ENCODE measurements at places on chromosomes 12 and 14. TPM values are rescaled to one million over a fixed set of nuclear protein-coding genes. Genes with fewer than 3 reads are reported as not detected.
A peak's percentile ranks its signal among the peaks of the same experiment; 100 is the strongest.

ULK1 gene
- total RNA-seq = 4.9 TPM

MYF5 gene
- total RNA-seq = not detected

ENTPD5 gene
- 13.4 TPM for total RNA-seq

NPAS3 gene
- total RNA-seq = 0.25 TPM

TEAD4 gene
- total RNA-seq = 22.5 TPM

CATSPERB gene
- total RNA-seq = not detected

- no peaks in the 10 kb centered on the region for H3K27me3 ChIP-seq
- H3K36me3 ChIP-seq = no peaks in the 10 kb centered on the region
- H3K4me3 ChIP-seq = no peak overlapping the region
- DNase-seq = no peak
- H3K27ac ChIP-seq = no peak overlapping the region
Observed at GRCh38 chr14:91228112-91229004, 16.1 kb downstream of the GPR68 start.

DNA sequence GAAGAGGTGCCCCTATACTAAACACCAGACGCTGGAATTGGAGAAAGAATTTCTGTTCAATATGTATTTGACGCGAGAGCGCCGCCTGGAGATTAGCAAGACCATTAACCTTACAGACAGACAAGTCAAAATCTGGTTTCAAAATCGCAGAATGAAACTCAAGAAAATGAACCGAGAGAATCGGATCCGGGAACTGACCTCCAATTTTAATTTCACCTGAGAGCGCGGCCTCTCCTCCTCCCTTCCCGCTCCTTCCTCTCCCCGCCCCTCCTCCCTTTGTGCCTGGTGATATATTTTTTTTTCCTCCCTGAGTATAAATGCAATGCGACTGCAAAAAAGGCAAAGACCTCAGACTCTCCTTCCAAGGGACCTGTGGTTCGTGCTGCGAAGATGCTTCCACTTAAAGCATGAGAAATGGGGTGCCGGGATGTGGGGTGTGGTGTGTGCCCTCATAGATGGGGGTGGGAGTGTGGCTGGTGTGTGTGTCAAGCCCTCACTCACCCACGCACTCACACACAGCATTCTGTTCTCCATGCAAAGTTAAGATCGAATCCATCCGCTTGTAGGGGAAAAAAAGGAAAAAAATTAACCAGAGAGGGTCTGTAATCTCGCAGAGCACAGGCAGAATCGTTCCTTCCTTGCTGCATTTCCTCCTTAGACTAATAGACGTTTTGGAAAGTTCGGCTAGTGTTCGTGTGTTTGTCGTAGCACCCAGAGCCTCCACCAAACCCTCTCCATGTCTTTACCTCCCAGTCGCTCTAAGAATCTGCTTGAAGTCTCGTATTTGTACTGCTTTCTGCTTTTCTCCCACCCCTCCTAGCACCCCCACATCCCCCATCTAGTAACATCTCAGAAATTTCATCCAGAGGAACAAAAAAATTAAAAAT, 4.5 kb downstream of the HOXC10 start:
- H3K36me3 ChIP-seq = no peaks in the 10 kb centered on the region
- H3K27ac ChIP-seq = no peak overlapping the region
- peaks cover 100% of the 10 kb centered on the region for H3K27me3 ChIP-seq
- DNase-seq = peak; percentile 71

GRCh38 chr12:5268424-5269210, 163.3 kb upstream of the NTF3 start:
- no peak for DNase-seq
- H3K27me3 ChIP-seq = no peaks in the 10 kb centered on the region
- no peak overlapping the region for H3K4me3 ChIP-seq
- H3K27ac ChIP-seq = no peak overlapping the region
- peaks cover 18% of the 10 kb centered on the region for H3K4me1 ChIP-seq

DNA sequence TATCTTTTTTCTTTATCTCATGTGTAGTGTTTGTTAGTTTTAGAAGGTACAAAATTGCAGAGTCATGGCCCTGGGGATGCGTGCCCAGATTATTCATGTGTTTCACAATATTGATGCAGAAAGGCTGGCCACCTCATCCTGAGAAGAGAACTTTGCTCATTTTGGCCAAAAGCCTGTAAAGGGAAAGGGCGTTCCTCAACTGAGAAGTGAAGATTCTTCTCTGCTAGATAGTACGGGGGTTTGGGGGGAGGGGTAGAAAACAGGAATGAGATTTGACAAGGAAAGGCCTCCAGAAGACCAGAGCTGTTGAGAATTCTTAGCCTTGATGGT, 1.7 kb downstream of the MGST1 start:
- no peaks in the 10 kb centered on the region for H3K27me3 ChIP-seq
- H3K4me1 ChIP-seq = peaks cover 57% of the 10 kb centered on the region
- peaks cover 3% of the 10 kb centered on the region for H3K36me3 ChIP-seq
- peak; percentile 6 for DNase-seq
- peak overlapping the region; percentile 77 for H3K4me3 ChIP-seq

DNA sequence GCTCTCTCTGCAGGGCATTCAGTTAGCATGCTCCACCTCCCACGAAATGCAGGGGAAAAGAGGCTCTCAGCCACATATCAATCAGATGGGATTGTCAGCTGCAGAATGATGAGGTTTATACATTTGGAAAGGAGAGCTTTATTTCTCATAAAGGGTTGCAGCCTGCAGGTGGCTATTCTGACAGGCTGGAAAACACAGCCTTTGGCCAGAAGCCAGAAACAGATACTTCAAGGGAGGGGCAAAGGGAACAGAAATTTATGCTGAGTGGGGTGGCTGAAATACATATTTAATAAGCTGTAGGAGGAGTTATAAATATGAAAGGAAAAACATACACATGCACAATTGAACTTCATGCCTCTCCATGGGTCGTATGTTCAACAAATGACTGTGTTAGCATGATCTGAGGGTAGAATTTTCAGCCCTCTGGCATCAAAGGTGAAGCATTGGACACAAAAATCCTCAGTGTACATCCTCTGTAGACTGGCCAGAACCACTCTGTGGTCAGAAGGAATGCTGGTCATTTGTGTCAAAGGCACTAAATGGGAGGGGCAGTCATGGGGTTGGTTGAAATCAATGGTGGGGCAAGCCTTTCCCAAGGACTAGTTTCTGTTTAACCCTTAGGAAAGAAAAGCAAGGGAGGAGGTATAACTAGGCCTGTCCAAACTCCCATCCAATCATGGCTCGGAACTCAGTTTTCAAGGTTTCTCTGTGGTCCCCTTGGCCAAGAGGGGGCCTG, 62.4 kb downstream of the TMX1 start:
- no peaks in the 10 kb centered on the region for H3K36me3 ChIP-seq
- no peak for DNase-seq
- no peaks in the 10 kb centered on the region for H3K4me1 ChIP-seq
- no peaks in the 10 kb centered on the region for H3K27me3 ChIP-seq

GRCh38 chr12:122336015-122336946, 70.0 kb upstream of the VPS33A start:
- H3K4me3 ChIP-seq = no peak overlapping the region
- peak; percentile 52 for DNase-seq
- peaks cover 3% of the 10 kb centered on the region for H3K36me3 ChIP-seq
- H3K27me3 ChIP-seq = no peaks in the 10 kb centered on the region
- H3K27ac ChIP-seq = peak overlapping the region; percentile 46

DNA sequence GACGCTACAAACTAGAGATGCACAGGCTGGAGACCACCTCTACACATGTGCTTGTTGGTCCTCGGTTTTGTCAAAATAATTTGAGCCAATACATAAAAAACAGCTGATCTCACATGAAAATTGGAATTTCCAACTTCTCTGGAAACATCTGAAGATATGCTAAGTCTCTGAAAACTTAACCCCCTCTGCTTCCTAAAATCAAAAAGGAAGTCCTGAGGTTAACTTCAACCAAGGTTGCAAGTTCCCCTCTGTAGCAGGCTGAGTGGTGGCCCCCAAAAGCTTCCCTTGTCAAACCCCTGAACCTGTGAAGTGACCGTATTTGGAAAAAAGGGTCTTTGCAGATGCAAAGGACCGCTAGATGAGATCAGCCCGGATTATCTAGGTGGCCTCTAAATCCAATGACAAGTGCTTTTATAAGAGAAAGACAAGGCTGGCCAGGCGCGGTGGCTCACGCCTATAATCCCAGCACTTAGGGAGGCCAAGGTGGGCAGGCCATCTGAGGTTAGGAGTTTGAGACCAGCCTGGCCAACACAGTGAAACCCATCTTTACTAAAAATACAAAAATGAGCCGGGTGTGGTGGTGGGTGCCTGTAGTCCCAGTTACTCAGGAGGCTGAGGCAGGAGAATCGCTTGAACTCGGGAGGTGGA, 32.0 kb upstream of the VPS37B start:
- no peak for DNase-seq
- H3K27ac ChIP-seq = no peak overlapping the region
- no peaks in the 10 kb centered on the region for H3K27me3 ChIP-seq
- H3K4me1 ChIP-seq = peaks cover 7% of the 10 kb centered on the region
- H3K4me3 ChIP-seq = no peak overlapping the region

- H3K27ac ChIP-seq = peak overlapping the region; percentile 69
- H3K4me1 ChIP-seq = peaks cover 49% of the 10 kb centered on the region
- DNase-seq = no peak
- no peak overlapping the region for H3K4me3 ChIP-seq
Observed at GRCh38 chr12:116244001-116244400, 33.5 kb downstream of the MED13L start.

DNA sequence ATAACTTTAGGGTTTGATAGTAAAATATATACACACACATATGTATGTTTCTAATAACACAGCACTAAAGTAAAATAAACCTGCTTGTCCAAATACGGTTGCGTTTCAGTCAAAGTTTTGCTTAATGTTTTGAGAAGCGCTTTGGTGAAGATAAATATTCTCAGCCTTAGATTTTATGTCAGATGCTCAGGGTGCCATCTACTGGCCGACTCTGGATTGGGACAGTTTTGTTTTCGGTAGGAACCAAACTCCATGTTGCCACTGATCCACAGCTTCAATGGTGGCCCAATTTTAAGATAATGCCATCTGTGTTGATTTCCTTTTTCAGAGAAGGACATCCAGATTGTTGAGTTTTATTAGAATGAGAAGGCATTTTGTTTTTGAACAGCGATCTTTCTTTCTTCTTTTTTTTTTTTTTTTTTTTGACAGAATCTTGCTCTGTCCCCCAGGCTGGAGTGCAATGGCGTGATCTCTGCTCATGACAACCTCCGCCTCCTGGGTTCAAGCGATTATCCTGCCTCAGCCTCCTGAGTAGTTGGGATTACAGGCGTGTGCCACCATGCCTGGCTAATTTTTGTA, 43.1 kb downstream of the LLPH start:
- no peaks in the 10 kb centered on the region for H3K36me3 ChIP-seq
- H3K27ac ChIP-seq = no peak overlapping the region
- H3K27me3 ChIP-seq = no peaks in the 10 kb centered on the region
- no peak overlapping the region for H3K4me3 ChIP-seq
- H3K4me1 ChIP-seq = peaks cover 5% of the 10 kb centered on the region

- no peak overlapping the region for H3K27ac ChIP-seq
- no peaks in the 10 kb centered on the region for H3K27me3 ChIP-seq
- H3K4me1 ChIP-seq = peaks cover 16% of the 10 kb centered on the region
Observed at GRCh38 chr14:94161981-94162380, 12.1 kb upstream of the PPP4R4 start.

Measured in neural progenitor cell (in vitro differentiated cells).